ENCODE measurements at places on chromosomes 4 and X. TPM values are rescaled to one million over a fixed set of nuclear protein-coding genes. Genes with fewer than 3 reads are reported as not detected.

GRCh38 chr4:47484168-47484567 lies 907 bp upstream of the ATP10D start:
- DNase-seq: no peak

GRCh38 chr4:76758290-76758882 lies 139.6 kb downstream of the SOWAHB start:
- DNase-seq: no peak

Gene NAT8L
- not detected for total RNA-seq

Gene FGF13
- not detected for total RNA-seq

DNA sequence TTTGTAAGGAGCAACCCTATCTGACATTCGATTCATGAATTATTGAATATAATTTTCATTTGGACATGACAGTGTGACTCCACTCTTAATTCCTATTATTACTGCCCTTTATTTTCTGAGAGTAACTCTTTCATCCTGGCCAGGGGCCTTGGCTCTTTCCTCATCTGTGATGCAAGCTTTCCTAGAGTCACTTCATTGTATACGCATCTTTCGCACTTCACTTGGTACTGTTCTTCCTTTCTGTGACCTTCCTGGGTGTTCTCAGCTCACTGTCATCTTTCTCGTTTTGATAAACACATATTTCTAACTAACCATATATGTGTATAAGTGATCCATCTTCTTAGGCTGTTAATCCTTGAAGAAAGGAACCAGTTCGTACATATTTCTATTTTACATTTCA lies 160.3 kb downstream of the PDGFC start:
- DNase-seq: no peak

- DNase-seq: no peak
These were observed 1865.3 kb upstream of the AGA start for GRCh38 chr4:179307297-179308136.

DNA sequence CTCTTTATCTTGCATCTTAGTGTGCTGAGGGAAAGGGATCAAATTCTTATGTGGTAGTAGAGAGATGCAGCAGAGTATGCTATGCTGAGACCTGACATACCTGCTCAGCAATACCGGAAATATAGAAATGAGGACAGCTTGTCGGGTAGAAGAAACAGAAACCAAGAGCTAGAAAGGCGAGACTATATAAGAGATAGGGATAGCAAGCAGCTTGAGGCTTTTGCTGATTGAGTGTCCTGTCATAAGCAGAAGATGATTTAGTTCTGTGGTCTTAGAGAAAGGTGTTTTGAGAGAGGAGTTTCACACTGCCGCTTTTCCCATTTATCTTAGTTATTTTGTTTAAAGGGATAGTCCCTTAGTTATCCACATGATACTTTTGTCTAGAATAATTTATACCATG lies 31.7 kb downstream of the USP9X start:
- no peak for DNase-seq

Data from T-helper 17 cell (primary cell).